A673 (cell line): ENCODE measurements at places on chromosomes 5 and 9. TPM values are rescaled to one million over a fixed set of nuclear protein-coding genes. Genes with fewer than 3 reads are reported as not detected.
A peak's percentile ranks its signal among the peaks of the same experiment; 100 is the strongest.

- DNase-seq = no peak
- H3K27me3 ChIP-seq = peaks cover 54% of the 10 kb centered on the region
- H3K4me1 ChIP-seq = no peaks in the 10 kb centered on the region
- H3K36me3 ChIP-seq = no peaks in the 10 kb centered on the region
- no peak overlapping the region for H3K27ac ChIP-seq
Measured at GRCh38 chr5:579746-580366, 32.3 kb upstream of the CEP72 start.

DNA sequence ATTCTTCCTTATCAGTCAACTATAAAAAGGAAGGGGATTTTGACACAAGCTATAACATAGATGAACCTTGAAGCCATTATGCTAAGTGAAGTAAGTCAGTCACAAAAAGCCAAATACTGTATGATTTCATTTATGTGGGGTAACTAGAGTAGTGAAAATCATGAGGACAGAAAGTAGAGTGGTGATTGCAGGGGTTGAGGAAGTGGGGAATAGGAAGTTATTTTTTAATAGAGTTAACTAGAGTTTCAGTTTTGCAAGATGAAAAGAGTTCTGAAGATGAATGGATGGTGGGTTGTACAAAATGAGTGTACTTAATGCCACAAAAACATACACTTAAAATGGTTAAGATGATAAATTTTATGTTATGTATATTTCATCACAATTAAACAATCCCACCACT is 65.4 kb upstream of the FAM174A start:
- no peaks in the 10 kb centered on the region for H3K36me3 ChIP-seq
- no peak for DNase-seq
- no peak overlapping the region for H3K27ac ChIP-seq
- H3K27me3 ChIP-seq = no peaks in the 10 kb centered on the region

DNA sequence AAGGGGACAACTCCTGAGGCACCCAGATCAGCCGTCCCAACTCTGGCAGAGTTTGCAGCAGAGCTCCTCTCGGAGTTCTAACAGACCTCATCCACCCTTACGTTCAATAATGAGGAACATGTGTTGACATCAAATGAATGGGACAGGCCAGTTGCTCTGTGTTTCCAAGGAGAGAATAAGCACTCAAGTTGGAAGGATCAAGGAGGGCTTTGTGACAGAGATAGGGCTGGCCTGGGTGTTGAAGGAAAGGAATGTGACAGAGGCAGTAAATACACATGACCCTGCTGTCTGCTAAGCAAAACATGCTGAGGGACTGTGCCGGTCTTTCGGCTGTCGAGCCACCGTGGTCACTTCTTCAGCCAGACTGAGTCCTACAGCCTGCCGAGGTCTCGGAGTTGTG is 48.2 kb downstream of the GPR107 start:
- no peaks in the 10 kb centered on the region for H3K27me3 ChIP-seq
- H3K4me1 ChIP-seq = peaks cover 8% of the 10 kb centered on the region
- DNase-seq = no peak
- H3K27ac ChIP-seq = no peak overlapping the region
- H3K36me3 ChIP-seq = peaks cover 32% of the 10 kb centered on the region

GRCh38 chr9:127129718-127130085 is 7.3 kb upstream of the ANGPTL2 start:
- H3K27ac ChIP-seq = no peak overlapping the region
- no peaks in the 10 kb centered on the region for H3K36me3 ChIP-seq
- no peaks in the 10 kb centered on the region for H3K4me1 ChIP-seq
- no peak for DNase-seq

DNA sequence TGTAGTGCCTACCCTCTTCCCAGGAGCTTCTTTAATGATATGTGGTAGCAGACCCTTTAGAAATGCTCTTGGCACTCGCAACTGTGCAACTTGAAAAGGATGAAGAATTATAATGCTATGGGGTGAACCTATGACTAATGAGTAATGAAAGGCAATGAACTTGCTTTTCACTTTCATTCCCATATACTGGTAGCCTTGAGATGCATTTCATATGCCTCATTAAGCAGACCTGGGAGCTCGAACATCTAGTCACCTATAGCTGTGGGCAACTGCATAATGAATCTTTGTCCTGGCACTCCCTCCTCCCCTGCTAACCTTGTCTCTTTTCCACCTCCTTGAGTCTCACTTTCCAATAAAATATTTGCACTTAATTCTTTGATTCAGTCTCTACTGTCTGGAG is 605.9 kb upstream of the DAB2 start:
- no peak overlapping the region for H3K4me3 ChIP-seq
- no peak for DNase-seq
- no peaks in the 10 kb centered on the region for H3K27me3 ChIP-seq
- H3K27ac ChIP-seq = no peak overlapping the region
- H3K36me3 ChIP-seq = no peaks in the 10 kb centered on the region
- H3K4me1 ChIP-seq = no peaks in the 10 kb centered on the region

DNA sequence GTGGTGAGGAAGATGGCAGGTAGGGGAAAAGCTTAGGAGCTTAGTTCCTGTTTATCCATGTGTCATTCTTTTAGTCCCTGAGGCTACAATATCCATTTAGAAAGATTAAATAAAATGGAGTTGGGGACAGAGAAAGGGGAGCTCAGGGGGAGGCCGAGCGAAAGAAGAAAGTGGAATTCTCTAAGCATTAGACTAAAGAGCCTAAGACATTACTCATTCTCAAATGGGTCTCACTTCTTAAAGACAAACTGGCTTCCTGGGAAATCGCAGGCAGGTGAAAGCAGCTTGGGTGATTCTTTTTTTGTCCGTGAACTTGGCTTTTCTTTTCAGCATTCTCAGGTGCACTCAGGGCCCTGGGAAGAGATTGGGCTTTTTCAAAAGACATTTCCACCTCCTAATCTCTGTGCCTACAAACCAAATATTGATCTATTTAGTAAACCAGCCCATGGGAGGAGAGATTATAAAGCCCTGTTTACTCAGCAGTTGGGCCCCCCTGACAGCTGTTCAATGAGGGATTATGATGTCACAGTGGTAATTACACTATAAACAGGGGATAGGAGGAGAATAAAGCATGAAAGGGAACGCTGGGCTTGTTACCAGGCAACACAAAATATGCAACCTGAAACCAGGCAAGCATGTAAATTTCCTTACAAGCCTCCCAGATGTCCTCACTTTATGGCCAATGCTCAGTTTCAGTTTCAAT is 584.0 kb downstream of the ACTL7B start:
- H3K4me1 ChIP-seq = peaks cover 5% of the 10 kb centered on the region
- peak overlapping the region; percentile 39 for H3K4me3 ChIP-seq
- H3K27ac ChIP-seq = peak overlapping the region; percentile 32
- H3K27me3 ChIP-seq = no peaks in the 10 kb centered on the region

GRCh38 chr5:122426301-122426700 is 114.3 kb downstream of the SNCAIP start:
- no peak overlapping the region for H3K4me3 ChIP-seq
- no peak overlapping the region for H3K27ac ChIP-seq
- H3K27me3 ChIP-seq = no peaks in the 10 kb centered on the region

DNA sequence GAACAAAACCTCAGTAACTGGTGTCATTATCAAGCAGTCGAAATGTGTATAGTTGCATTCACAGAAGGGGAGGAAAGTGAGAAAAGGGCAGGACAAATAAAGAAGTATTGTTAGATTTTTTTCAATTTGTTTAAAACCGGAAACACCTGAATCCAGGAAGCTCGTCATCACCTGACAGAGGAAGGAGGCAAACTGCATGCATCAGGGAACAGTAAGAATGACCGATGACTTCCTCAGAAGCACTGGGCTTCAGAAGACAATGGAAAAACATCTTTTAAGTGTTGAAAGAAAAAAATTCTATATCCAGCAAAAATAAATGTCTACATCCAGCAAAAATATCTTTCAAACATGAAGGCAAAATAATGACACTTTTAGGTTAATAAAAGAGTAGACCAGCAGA is 29.5 kb downstream of the PLEKHG4B start:
- H3K4me3 ChIP-seq = no peak overlapping the region
- H3K4me1 ChIP-seq = no peaks in the 10 kb centered on the region
- no peak for DNase-seq
- H3K36me3 ChIP-seq = no peaks in the 10 kb centered on the region
- no peaks in the 10 kb centered on the region for H3K27me3 ChIP-seq
- no peak overlapping the region for H3K27ac ChIP-seq

DNA sequence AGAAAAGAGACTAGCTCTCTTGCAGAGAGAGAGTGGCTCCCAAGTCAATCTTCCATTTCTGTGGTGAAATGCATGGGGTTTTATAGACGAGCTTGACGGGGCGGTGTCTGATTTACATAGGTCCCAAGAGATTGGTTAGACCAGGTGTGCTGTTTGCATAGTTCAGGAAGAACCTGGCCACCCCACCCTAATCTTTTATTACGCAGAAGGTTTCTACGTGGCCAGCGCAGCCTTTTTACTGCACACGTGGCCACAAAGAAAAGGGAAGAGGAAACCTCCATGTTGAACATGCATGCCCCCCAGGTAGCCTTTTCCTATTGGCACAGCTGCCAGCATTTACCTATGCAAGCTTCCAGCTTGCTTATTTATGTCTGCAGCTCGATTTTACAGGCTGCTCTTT is 92.1 kb downstream of the CAVIN4 start:
- DNase-seq = no peak
- no peak overlapping the region for H3K4me3 ChIP-seq
- peaks cover 7% of the 10 kb centered on the region for H3K27me3 ChIP-seq
- peaks cover 8% of the 10 kb centered on the region for H3K4me1 ChIP-seq

DNA sequence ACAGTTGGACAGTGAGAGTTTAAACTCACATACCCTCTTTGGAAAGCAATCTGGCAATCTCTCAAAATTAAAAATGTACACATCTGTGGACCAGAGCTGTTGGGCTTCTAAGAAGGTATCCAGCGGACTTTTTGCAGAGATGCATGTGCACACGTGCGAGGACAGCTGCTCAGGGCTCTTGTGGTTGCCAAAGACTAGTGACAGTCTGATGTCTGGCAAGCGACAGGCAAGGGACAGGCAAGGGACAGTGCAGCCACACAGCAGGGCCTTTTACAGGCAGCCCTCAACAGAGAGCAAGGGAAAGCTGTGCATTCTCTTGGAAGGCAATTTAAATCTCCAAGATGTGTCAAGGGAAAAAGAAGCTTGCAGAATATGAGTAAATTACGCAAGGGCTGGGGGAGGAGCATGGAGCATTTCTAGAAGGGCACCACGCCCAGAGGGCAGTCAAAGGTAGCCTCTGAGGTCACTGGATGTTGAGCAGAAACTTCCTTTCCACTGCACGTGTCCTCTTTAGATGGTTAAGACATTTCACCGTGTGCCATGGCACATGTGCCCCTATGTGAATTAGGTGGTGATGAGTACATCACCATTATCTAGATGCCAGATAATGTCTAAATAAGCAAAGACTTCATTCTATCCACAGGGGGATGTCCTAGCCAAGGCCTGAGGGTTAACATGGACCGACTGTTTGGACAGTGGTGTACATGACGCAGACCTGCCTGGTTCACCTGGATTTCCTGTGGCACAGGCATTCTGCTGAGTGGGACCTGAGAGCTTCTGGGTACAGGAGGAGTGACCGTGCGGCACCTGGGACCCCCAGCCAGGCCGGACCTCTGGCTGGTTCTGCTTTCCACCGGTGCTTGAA is 9.1 kb downstream of the GFPT2 start:
- no peaks in the 10 kb centered on the region for H3K36me3 ChIP-seq
- no peak overlapping the region for H3K4me3 ChIP-seq
- H3K27ac ChIP-seq = no peak overlapping the region
- no peaks in the 10 kb centered on the region for H3K27me3 ChIP-seq

GRCh38 chr5:74543162-74543995 is 97.1 kb downstream of the ENC1 start:
- no peaks in the 10 kb centered on the region for H3K36me3 ChIP-seq
- DNase-seq = peak; percentile 99
- H3K27me3 ChIP-seq = no peaks in the 10 kb centered on the region
- H3K4me1 ChIP-seq = peaks cover 45% of the 10 kb centered on the region
- peak overlapping the region; percentile 38 for H3K27ac ChIP-seq
- peak overlapping the region; percentile 8 for H3K4me3 ChIP-seq

- no peaks in the 10 kb centered on the region for H3K27me3 ChIP-seq
- H3K27ac ChIP-seq = no peak overlapping the region
- H3K4me3 ChIP-seq = no peak overlapping the region
- peak; percentile 11 for DNase-seq
- no peaks in the 10 kb centered on the region for H3K36me3 ChIP-seq
Measured at GRCh38 chr5:105695941-105696340, 1974.8 kb downstream of the EFNA5 start.

- H3K4me3 ChIP-seq = peak overlapping the region; percentile 31
- peaks cover 24% of the 10 kb centered on the region for H3K4me1 ChIP-seq
- H3K36me3 ChIP-seq = no peaks in the 10 kb centered on the region
- H3K27ac ChIP-seq = no peak overlapping the region
- DNase-seq = no peak
Measured at GRCh38 chr5:55175781-55176175, 2.8 kb upstream of the CDC20B start.

GRCh38 chr5:178784391-178784790 is 53.9 kb upstream of the ZNF354A start:
- DNase-seq = no peak
- no peaks in the 10 kb centered on the region for H3K36me3 ChIP-seq
- no peak overlapping the region for H3K27ac ChIP-seq
- no peaks in the 10 kb centered on the region for H3K27me3 ChIP-seq

- no peak overlapping the region for H3K4me3 ChIP-seq
- H3K36me3 ChIP-seq = no peaks in the 10 kb centered on the region
- no peak overlapping the region for H3K27ac ChIP-seq
Measured at GRCh38 chr9:76664120-76664519, 100.1 kb upstream of the PCA3 start.

GRCh38 chr5:1174122-1174936 is 27.1 kb upstream of the SLC6A19 start:
- H3K36me3 ChIP-seq = no peaks in the 10 kb centered on the region
- no peaks in the 10 kb centered on the region for H3K27me3 ChIP-seq
- H3K4me1 ChIP-seq = peaks cover 5% of the 10 kb centered on the region
- no peak overlapping the region for H3K27ac ChIP-seq
- no peak overlapping the region for H3K4me3 ChIP-seq

- H3K4me1 ChIP-seq = peaks cover 52% of the 10 kb centered on the region
- H3K27me3 ChIP-seq = no peaks in the 10 kb centered on the region
- H3K4me3 ChIP-seq = peak overlapping the region; percentile 74
- peak overlapping the region; percentile 54 for H3K27ac ChIP-seq
- DNase-seq = no peak
Measured at GRCh38 chr9:134328341-134328840, 2.1 kb downstream of the RXRA start.

GRCh38 chr5:53478411-53479044 is 1.9 kb upstream of the FST start:
- H3K27me3 ChIP-seq = peaks cover 55% of the 10 kb centered on the region
- DNase-seq = peak; percentile 83

GRCh38 chr9:11135851-11136250 is 523.0 kb upstream of the PTPRD start:
- no peak for DNase-seq
- no peaks in the 10 kb centered on the region for H3K36me3 ChIP-seq
- no peaks in the 10 kb centered on the region for H3K4me1 ChIP-seq
- H3K27ac ChIP-seq = no peak overlapping the region
- H3K27me3 ChIP-seq = no peaks in the 10 kb centered on the region

- H3K27me3 ChIP-seq = no peaks in the 10 kb centered on the region
- H3K4me1 ChIP-seq = peaks cover 4% of the 10 kb centered on the region
Measured at GRCh38 chr5:115461506-115462290, 82.9 kb downstream of the FEM1C start.

Gene OR1K1
- not detected in 2 replicates for total RNA-seq

Gene EIF4E1B
- total RNA-seq = not detected in 2 replicates

Gene PCDHGB2
- 6.2 and 6.5 TPM in 2 replicates for total RNA-seq

Gene WHRN
- total RNA-seq = 9.1 and 11.5 TPM in 2 replicates

Gene SLC25A2
- total RNA-seq = 0.88 and 1.0 TPM in 2 replicates

Gene SNAPC4
- 22.9 and 24.8 TPM in 2 replicates for total RNA-seq

Gene CYSRT1
- total RNA-seq = 0.37 TPM in 1 of 2 replicates, not detected in the other
